ENCODE measurements at places on chromosomes 16 and 17.
A peak's percentile ranks its signal among the peaks of the same experiment; 100 is the strongest.

- DNase-seq: no peak
Observed at GRCh38 chr17:78667741-78668640, 90.8 kb upstream of the DNAH17 start.

GRCh38 chr17:55873017-55873758 lies 122.3 kb downstream of the PCTP start:
- no peak for DNase-seq

DNA sequence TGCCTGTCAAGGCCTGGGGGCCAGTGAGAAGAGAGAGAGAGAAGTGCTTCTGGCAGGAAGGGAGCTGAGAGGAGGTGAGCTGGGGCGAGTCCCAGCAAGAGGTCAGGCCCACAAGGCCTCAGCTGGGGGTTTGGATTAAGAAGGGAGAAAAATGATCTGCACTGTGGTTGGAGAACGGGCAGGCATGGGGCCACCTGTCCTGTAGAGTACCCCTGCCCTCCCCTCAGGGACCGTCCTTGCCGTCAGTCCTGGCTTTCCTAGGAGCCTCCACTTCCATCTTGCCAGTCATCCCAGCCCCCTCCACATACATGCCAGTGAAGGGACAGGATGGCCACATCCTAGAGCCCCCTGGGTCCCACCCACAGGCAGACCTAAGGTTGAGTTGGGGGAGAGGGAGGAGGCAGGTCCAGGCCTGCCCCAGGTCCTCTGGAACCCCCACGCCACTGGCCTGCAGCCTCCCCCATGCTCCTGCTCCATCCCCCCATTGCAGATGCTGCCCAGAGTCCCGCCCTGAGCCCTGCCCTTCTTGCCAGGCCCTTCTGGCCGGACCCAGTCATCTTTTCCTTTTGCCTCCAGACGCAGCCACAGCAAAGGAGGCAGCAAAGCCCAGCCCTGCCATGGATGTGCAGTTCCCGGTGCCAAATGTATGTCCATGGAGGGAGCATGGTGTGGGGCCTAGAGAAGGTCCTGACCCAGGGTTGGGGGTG lies 18.9 kb downstream of the KATNB1 start:
- DNase-seq: no peak

- DNase-seq: no peak
Observed at GRCh38 chr17:38730526-38731379, 612 bp downstream of the CISD3 start.

GRCh38 chr17:332023-332422 lies 20.6 kb downstream of the RPH3AL start:
- no peak for DNase-seq

GRCh38 chr17:63433746-63434591 lies 12.1 kb downstream of the CYB561 start:
- DNase-seq: no peak

DNA sequence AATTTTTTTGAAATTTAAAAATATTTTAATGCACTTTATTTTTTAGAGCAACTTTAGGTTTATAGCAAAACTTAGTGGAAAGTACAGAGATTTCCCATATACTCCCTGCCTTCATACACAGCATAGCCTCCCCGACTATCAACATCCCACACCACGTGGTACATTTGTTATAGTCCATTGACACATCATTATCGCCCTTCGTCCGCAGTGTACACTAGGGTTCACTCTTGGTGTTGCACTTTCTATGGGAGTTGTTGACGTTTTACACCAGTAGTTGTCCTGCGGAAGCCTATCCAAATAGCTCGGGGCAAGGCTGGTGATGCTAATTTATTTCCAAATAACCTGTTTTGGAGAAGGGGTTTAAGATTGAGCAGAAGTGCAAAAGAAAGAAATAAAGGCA lies 52.6 kb downstream of the MYH3 start:
- DNase-seq: no peak

GRCh38 chr17:15233022-15233805 lies 31.9 kb downstream of the PMP22 start:
- DNase-seq: no peak

DNA sequence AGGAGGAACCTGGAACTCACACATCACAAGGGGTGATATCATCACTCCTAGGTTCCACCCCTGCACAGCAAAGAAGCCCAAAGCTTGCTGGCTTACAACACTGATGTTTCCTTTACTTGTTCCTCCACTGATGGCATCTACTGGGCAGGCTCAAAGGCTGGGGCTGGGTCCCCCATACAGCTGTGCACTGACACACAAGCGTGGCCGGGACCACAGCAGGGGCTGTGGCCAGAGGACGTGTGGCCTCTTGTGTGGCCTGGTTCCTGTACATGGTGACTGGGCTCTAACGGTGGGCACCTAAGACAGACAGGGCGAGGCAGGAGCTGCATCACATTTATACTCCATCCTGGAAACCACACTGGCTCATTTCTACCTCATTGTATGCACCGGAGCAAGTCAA lies 264.4 kb upstream of the FOXF1 start:
- DNase-seq: no peak

- no peak for DNase-seq
Observed at GRCh38 chr17:29342158-29342765, 47.9 kb upstream of the TAOK1 start.

- peak; percentile 33 for DNase-seq
Observed at GRCh38 chr17:5111402-5112204, at the start of gene ZNF232. Gene ZNF232 (minus strand): TSS chr17:5111878. CDS start chr17:5111822, 56 bp downstream.

DNA sequence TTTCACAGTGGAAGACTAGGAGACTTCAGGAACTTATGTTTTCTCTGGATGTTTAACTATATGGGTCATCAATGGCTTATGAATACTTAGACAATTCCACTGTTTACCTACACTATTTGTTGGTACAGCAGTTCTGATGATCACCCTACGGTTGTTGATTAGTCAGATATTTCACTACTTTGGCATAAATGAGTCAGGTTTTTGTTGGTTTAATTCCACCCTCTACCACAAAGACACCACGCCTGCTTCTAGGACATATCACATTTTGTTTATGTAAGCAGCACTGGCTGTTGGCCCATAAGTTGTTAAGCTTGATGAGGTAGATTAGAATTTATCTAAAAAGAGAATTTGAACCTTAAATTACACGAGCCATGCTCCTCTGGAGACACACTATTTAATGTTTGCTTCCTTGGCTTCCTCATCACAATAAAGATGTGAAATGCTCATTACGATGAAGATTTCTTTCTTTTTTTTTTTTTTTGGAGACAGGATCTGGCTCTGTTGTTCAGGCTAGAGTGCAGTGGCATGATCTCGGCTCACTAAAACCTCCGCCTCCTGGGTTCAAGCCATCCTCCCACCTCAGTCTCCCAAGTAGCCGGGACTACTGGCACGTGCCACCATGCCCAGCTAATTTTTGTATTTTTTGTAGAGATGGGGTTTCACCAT lies 4.3 kb downstream of the GDE1 start:
- DNase-seq: no peak

GRCh38 chr17:16930571-16931317 lies 41.2 kb downstream of the TNFRSF13B start:
- no peak for DNase-seq

GRCh38 chr16:86566966-86567700 lies 504 bp downstream of the FOXC2 start:
- no peak for DNase-seq

GRCh38 chr17:42953669-42954068 lies 10.6 kb downstream of the AARSD1 start:
- no peak for DNase-seq

DNA sequence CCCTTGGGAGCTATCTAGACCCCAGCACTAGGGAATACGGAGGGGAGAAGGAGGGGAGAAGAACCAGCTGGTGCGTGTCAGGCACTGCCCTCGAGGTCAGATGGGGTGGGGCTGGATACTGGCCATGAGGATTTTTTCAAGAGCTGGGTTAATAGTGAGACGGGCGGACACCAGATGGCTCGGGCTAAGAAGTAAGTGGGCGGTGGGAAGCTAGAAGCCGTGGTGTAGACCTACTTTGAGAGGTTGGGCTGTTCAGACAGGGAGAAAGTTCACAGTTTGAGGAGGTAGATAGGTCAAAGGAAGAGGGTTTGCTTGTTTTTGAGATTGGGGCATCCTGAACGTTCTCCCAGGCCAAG lies 303.8 kb downstream of the SEC14L1 start:
- DNase-seq: no peak

DNA sequence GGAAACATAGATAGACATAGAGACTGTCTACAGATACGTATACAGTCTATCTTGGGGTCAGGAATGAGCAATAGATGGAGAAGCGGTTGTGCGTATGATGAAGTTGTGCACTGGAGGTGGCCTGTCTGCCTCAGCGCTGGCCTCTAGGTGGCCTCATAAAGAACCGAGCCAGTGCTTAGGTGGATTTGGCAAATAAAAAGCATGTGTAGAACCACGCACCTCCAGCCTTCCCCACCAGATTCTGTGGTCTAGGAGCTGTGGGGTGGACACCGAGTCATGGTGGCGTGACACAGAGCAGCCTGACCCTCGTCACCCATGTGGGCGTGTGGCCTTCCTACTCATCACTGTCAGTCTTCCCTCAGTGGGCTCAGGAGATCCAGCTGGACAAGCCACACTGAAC lies 34.0 kb downstream of the PGS1 start:
- no peak for DNase-seq

DNA sequence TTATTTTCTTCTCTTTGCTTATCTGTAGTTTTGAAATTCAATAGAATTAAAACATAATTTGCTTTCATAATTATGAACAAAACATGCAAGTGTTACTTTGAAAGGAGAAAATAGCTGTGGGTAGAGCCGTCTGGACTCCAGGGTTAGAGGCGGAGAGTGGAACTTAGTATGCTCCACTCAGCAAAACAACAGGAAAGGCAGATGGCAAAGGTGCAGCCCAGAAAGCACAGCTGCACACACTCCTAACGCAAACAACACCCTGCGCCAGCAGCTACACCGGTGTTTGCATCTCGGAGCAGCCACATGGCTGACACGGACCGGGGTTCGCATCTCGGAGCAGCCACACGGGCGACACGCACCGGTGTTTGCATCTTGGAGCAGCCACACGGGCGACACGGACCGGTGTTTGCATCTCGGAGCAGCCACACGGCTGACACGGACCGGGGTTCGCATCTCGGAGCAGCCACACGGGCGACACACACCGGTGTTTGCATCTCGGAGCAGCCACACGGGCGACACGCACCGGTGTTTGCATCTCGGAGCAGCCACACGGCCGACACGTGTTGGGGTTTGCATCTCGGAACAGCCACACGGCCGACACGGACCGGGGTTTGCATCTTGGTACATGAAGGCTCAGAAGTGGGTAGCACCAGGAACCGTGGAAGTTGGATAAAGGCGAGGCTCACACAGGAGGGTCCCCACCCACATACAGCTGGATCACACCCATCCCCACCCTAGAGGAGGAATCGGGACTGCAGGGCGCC lies 12.2 kb upstream of the CAPN15 start:
- DNase-seq: no peak

Data from NCI-H2081 treated with DMSO at 0.1 percent for 48 hours (cell line).